ENCODE measurements at places on chromosomes 7 and 10.

DNA sequence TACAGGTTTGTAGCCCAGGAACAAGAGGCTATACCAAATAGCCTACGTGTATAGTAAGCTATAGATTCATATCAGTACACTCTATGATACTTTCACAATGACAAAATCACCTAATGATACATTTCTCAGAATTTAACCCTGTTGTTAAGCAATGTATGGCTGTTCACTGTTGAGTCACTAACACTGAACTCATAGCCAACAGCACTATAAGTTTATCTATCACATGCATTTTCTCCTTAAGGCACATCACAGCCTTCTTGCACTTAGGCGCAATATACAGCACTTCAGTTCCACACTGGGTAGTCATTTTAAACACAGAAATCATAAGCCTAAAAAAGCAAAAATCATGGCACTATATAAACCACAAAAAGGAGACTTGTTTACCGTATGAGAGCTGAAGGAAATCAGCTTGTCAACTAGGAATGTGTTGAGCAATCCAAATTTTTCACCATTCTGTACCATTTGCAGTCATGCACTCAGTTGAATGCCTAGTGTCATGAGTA is 45.6 kb downstream of the ZNF438 start:
- DNase-seq = no peak

- no peak for DNase-seq
Measured at GRCh38 chr7:35596061-35596460, 98.9 kb downstream of the HERPUD2 start.

GRCh38 chr7:37410305-37411229 is 38.1 kb downstream of the ELMO1 start:
- DNase-seq = no peak

GRCh38 chr7:22944022-22944421 is 69.9 kb downstream of the HYCC1 start:
- DNase-seq = no peak

DNA sequence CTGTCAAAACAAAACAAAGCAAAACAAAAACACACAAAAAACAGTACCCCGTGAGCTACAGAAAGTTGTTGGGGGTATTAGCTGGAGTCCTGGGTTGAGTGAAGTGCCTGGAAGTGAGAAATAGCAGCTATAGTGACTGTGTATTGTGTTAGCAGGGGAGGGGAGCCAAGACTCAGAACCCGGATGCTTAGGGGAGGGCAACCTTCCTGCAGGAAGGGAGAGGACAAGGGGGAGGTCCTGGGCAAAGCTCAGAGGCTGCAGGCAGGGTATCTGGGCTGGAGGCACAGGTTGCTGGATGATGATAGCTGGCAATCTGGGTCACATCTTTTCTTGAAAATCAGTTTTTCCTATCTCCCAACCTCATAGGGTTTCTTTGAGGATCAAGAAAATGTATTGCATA is 75.8 kb upstream of the PARD3 start:
- DNase-seq = no peak

GRCh38 chr10:12597788-12598765 is 248.7 kb downstream of the CAMK1D start:
- DNase-seq = no peak

GRCh38 chr7:26629696-26630095 is 234.7 kb downstream of the SKAP2 start:
- DNase-seq = no peak

GRCh38 chr7:37908221-37908788 is 8.3 kb downstream of the SFRP4 start:
- DNase-seq = peak; percentile 91

- DNase-seq = no peak
Measured at GRCh38 chr7:72219500-72219899, 192.6 kb downstream of the CALN1 start.

DNA sequence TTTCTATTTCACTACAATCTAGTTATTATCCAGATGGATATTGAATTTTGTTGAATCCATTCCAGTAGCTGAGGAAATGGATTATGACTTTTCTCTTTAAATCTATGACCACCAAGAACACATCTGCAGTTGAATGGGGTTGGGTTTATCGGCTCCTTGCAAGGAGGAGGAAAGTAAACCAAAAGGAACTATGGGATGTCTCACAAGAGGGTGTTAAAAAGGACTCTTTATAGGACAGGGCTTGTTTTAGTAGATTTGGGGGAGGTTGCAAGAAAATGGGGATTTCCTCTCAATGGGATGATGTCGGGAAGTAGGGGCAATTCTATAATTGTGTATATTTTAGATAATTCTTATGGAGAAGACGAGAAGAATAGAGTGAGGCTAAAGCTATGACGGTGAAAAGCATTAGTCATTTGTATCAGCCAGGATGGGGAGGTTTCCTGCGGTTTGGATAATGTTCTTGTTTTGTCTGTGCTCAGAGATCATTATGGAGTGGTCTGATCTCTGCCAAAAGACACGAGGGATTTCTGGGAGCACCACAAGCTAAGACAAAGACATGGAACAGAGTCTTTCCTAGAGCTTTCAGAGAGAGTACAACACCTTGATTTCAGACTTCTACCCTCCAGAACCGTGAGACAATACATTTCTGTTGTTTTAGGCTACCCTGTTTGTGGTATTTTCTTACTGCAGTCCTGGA is 5.3 kb upstream of the LRRC61 start:
- no peak for DNase-seq

GRCh38 chr10:58322835-58323209 is 12.0 kb upstream of the UBE2D1 start:
- no peak for DNase-seq

DNA sequence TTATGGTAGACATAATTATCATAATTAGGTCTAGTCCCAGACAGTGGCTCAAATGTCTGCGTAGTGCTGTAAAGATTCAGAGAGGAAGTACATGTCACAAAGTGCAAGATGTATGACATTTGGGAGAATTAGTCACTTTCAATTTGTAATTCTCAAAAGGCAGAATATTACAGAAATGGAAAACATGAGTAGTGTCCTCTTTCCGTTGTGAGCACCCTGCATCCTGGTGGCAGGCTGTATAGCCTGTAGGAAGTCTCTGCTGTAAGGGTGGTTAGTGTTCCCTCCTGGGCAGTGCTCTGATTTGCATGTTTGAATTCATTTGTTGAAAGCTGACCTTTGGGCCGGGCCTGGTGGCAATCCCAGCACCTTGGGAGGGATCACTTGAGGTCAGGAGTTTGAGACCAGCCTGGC is 17.0 kb downstream of the CDK14 start:
- DNase-seq = no peak

- DNase-seq = peak; percentile 35
Measured at GRCh38 chr7:136976504-136977251, 108.2 kb downstream of the CHRM2 start.

GRCh38 chr7:91551377-91552175 is 287.3 kb downstream of the FZD1 start:
- DNase-seq = no peak

- DNase-seq = peak; percentile 7
Measured at GRCh38 chr10:116385994-116386809, 41.4 kb upstream of the PNLIPRP3 start.

- no peak for DNase-seq
Measured at GRCh38 chr10:58178811-58179210, 88.9 kb downstream of the IPMK start.

DNA sequence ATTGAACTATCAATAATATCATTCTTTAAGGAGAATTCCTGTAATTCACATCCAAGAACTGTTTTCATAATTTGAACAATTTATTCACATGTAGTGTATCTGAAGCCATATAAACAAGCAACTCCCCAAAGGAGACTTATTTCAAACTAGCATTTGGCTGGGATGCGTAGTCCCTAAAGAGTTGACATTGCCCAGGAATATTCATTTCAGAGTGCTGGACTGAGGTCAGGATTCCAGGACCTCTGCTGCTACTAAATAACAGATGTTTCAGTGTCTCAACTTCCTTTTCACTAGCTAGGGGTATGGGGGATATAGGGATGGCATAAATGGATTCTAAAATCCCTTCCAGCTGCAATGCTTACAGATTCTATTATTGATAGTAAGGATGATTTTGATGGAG is 177.0 kb downstream of the TSPAN12 start:
- DNase-seq = no peak

DNA sequence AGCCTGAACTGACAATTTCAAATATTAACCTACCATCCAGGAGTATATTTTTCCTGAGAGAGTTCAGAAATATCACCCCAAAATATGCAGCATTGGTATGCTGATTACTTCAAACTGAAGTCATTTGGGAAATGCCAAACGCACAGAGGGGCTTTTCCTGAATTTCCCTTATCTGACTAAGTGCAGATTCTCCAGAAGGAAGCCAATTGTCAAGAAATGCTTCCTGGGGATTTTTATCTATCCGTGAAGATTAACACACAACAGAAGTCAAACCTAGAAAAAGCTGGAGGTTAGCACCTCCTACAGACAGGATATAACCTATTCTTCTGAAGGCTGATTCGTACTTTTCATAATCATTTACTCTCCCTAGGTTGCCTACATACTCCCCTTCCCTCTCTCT is 91.0 kb downstream of the AKR1D1 start:
- DNase-seq = no peak

- peak; percentile 31 for DNase-seq
Measured at GRCh38 chr7:142776206-142776844, 5.6 kb downstream of the PRSS2 start.

DNA sequence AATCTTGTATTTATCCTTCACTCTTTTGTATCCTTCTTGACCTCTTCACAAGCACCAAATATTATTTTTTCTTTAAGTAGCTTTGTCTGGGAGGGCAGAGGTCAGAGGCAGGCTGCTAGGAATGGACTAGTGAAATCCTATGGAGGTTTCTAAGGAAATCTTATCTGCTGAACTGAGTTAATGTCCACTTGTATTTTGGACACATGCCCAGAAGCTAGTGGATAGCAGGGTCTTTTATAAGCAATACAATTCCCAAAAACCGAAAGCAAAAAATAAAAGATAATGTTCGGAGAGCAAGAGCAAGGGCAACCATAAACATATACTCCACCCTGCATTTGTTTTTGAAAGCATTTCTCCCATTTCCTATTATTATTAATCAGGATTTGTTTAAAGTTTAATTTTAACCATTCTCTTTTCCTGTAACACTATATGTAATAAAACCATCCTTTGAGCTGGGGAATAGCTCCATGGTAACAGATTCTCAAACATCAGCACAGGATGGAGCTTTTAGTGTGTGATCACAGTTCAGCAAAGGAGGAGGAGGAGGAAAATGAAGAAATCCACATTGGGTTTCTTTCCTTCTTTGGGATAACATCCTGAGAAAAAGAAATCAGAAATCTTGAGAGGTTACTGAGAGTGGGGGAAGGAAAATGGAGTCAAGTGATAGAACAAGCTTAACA is 328.2 kb upstream of the LRRN3 start:
- DNase-seq = no peak

- DNase-seq = peak; percentile 14
Measured at GRCh38 chr7:94763268-94763667, 107.3 kb upstream of the SGCE start.

DNA sequence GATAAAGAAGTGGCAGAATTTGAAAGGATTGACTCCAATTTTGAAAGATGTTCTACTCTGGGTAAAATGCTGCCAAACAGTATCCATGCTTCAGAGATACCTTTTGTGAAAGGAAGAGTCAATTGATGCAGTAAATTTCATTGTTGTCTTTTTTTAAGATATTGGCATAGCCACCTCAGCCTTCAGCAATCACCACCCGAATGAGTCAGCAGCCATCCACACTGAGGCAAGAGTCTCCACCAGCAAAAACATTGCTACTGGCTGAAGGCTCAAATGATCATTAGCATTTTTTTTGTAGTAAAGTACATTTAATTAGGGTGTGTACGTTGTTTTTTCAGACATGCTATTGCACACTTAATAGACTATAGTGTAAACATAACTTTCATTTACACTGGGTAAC is 31.7 kb upstream of the CYP26C1 start:
- no peak for DNase-seq

GRCh38 chr10:26690731-26691475 is 6.6 kb upstream of the PDSS1 start:
- DNase-seq = no peak

DNA sequence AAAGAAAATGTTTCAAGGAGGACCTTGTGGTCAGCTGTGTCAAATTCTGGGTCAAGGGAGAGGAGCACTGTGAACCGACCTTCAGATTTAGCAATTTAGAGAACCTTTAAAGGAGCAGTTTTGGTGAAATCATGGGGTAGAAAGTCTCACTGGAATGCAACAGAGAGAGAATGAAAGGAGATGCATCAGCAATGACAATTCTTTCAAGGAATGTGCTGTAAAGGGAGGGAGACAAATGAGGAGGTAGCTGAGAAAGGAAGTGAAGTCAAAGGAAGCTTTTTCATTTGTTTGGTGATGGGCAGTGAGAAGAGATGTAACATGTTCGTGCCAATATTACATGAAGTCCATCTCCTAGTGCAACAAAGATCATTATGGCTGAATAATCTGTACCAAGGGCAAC is 166.0 kb downstream of the TSPAN12 start:
- DNase-seq = no peak

- peak; percentile 41 for DNase-seq
Measured at GRCh38 chr7:46291050-46291438, 370.0 kb upstream of the IGFBP3 start.

DNA sequence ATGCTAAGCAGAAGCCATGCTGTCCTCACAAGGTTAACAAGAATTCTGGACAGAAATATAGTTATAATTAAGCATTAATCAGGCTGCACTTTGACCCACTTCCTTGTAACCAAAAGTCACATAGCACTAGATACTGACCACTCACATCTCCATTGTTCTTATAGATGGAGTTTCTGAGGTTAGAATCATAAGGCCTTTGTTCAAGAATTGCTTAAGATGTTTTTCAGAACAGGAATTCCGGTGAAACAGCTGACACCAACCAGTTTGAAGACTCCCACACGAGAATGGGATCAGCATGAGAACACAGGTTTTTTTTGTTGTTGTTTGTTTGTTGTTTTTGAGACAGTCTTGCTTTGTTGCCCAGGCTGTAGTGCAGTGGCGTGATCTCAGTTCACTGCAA is 488.3 kb upstream of the NRP1 start:
- no peak for DNase-seq

DNA sequence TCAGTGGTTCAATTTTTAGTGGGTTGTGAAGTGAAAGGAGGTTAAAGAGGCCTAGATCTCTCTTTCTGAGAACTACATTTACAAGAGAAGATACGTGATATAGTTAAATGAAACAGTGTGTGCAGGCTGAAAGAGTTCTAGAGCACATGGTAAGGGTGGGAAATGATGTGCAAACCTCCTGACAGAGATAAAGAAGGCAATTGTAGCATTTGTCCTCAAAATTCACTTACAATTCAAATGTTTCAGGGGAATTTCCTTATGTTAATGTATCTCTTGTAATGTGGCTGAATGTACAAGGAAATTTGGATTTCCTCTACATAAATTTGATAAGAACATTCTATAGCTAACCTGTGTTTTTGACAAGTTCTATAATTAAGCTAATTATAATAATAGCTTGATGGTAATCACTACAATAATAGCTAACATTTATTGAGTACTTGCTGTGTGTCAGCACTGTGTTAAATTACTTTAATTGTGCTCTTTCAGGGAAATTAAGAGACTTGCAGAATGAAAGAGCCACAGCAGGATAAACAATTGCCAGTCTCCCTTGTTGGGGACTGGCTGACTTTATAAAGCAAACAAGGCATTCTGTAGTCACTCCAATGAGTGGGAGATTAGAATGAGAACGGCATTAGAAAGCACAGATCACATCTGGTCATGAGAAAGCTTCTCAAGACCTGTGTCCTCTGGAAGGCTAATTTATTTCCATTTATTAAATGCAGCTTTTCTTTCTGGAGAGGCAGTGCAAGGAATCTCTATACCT is 139.7 kb upstream of the TMEM72 start:
- DNase-seq = no peak

All from GM04504 (cell line).